Kidney glomerular epithelial cell (primary cell): ENCODE measurements at places on chromosomes 5 and 9.

GRCh38 chr9:133584559-133585476 lies 24.4 kb downstream of the FAM163B start:
- no peak for DNase-seq

- DNase-seq: no peak
Observed at GRCh38 chr9:33024126-33024965, 727 bp upstream of the DNAJA1 start.

DNA sequence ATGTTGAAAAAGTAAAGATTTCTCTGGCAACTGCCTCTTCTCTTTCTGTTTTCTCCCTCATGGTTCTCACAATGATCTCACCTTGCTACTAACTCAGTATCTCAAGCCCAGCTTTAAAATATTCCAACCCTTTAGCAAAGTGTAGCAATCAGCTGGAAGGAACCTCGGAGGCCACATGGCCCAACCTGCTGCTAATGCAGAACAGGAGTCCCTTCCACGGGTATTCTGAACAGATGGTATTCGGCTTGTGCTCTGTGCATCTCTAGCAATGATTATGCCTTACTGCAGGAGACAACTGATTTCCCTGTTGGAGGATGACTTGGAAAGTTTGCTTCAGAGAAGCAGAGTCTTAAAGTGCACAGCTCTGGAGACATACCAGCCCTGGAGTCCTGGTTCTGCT lies 151.8 kb upstream of the PPP1R2B start:
- DNase-seq: no peak

DNA sequence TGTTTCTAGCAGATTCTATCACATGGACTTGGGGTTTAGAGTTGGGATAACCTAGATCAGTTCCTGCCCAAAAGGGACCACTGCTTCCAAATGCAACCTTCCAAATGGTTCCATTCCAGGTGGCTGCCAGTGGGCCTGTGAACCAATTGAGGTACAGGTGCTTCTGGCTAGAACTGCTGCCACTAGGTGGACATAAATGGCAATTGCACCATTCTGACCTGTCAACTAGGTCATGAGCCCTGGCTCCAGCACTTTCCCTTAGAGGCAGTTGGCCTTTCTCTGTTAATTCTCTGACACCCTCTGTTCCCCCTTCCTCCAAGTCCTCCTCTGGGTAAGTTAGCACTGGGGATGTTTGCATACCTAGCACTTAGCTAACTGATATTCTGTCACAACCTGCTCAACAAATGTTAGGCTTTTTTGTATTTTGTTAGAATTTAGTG lies 16.6 kb upstream of the HEMGN start:
- peak; percentile 16 for DNase-seq

DNA sequence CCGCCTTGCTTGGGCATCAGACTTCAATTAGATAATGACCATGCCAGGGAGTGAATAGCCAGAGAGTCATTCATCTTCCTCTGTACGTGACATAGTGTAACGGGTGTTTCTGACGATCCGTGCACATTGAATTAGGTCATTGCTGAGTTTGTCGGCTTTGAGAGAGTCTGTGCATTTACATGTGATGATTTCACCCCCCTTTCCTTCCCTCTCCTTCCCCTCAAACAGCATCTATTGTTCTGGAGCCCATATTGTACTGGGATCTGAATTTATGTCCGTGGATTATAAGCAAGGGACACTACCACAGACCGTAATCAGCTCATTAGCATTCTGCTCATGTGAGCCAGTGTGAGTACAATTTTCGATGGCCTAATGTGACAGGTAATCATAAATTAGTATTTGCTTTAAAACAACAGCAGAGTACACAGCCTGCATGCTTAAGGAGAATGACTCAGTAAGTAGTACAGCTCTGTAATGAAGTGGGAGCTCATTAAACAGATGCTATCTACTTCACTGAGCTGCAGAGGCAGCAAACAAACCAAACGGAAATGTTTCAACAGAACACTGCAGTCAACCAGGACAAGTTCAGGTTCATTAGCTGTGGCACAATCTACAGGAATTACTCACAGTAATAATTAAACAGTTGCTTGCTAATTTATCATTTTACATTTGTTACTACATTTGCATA lies 302.1 kb downstream of the CSNK1G3 start:
- DNase-seq: peak; percentile 81

GRCh38 chr9:90515510-90515909 lies 127.1 kb downstream of the DIRAS2 start:
- no peak for DNase-seq

- DNase-seq: no peak
Observed at GRCh38 chr9:115804206-115804605, 349.4 kb upstream of the PAPPA start.

DNA sequence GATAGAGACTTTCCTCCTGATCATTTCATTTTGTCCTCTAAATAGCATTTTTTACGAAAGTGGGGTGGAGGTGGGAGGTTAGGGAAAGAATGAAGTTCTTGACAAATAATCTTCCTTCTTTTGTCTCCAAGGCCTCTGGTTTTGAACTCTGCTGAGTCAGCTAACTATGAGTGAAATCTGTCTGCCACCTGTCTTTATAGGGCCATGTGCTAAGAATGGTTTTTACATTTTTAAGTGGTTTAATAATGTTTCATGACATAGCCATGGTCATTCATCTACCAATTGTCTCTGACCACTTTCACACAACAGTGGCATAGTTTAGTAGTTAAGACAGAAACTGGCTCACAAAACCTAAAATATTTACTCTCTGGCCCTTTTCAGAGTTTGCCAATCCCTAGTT lies 7.6 kb downstream of the MAN2A1 start:
- DNase-seq: no peak

DNA sequence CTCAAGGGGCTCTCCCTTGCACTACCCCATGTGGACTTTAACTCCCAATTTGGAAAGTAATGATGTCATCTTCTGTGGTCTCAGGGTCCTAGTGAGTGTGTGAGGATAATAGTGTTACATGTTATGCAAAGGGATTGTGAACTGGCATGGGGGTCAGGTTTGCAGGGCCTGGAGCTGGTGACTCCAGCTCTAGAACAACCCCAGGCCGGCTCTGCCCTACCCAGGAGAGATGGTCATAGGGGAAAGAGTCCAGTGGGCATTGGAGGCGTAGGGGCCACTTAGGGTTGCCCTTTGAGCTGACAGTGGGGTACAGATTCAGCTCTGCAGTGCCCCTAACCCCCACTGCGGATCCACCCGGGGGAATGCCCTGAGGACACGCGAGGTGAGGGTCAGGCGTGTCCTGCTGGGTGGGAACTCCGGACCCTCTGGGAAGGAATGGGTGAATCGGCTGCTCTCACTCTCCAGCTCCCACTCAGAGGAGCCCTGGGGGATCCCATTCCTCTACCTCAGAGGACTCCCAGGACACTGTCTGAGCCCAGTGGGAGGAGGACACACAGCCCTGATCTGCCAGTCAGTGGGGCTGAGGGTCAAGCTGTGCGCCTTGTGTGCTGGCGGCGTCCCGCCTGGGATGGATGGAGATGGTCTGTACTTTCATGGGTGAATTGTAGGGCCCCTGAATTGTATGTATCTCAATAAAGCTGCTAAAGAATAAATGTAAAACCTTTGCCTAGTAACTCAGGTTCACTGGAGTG lies 2.5 kb upstream of the NKD2 start:
- no peak for DNase-seq

- DNase-seq: no peak
Observed at GRCh38 chr5:176131771-176132170, 106.5 kb upstream of the SIMC1 start.

DNA sequence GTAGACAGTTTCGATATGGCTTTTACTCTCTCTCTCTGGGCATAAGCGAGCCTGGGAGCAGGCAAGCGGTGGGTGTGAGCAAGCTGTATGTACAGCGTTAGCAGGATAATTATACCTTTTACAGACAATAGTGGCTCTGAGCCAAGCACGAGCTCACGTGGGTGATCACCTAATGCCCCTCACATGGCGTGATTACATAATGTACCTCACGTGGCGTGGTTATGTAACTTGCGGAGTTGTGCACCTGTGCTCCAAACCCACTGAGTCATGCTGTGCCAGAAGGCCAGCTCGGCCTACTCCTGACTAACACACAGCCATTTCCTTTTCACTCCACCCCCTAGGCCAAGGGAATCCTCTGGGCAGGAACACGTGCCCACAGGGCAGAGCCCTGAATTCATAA lies 797.2 kb downstream of the EFNA5 start:
- no peak for DNase-seq

GRCh38 chr5:168858994-168859393 lies 279.8 kb upstream of the PANK3 start:
- no peak for DNase-seq

- no peak for DNase-seq
Observed at GRCh38 chr9:115946530-115946929, 207.1 kb upstream of the PAPPA start.

DNA sequence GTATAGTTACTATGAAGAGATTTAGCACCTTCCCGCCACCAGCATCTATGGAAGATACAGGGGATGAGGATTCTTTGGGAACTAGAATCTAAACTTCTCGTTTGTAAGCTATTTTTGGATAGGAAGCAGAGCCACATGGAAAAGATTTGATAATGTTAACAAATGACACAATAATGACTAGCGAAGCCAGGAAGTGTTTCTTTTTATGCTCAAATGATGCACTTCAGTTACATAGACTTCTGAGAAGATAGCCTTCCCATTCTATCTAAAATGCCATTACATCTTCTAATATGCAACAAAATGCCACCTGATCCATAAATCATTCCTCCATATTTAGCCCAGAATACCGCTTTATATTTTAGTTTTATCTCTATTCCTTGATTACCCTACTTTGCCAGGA lies 17.0 kb upstream of the TNC start:
- DNase-seq: no peak

DNA sequence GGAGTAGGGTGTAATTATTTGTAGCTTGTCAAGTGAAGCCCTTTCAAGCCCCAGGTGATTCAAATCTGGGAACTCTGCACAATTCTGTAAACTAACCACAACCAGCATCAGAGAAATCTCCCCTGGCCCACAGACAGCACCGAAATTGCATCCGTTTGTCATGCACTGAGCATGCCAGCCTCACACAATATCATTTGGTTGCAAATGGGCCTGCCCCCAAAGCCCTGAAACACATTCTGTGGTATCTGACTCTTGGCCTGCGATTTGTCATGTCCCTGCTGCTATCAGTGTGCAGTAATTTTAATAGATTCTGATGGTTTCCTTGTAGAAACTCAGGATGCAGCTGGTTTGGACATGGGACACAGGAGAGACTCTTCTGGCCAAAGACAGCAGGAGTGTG lies 35.3 kb downstream of the SNX24 start:
- no peak for DNase-seq

- DNase-seq: no peak
Observed at GRCh38 chr9:94029932-94030317, 54.3 kb upstream of the PTPDC1 start.

- no peak for DNase-seq
Observed at GRCh38 chr9:99840072-99840471, 18.4 kb downstream of the NR4A3 start.

- peak; percentile 23 for DNase-seq
Observed at GRCh38 chr5:141512390-141512910, 23.6 kb downstream of the PCDHGC5 start.

DNA sequence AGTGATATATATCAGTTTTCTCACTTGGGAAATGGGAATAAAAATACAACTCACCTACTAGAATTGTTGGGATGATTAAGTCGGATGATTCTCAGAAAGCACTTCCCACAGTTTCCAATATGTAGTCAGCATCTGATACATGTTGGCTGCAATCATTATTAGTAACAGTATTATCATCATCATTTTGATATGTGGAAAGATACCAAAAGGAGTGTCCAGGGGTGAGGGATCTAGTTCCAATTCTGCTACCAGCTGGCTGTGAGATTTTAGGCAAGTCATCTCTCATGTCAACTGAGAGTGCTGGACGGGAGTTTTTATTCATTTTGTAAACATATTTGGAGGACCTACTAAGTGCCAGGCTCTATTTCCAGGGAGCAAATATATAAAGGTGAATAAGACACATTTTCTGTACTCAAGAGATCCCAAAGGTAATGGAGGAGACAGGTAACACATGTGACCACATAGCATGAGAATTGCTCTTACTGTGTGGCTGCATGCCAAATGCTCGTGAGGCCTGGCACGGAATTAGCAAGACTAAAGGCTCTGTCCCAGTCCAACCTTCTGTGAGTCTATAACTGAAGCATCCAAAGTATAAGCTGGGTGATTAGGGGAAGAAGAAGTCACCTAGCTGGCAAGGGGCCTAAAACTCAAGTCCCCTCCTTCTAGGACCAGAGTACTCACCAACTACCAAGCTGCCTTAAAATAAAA lies 83.0 kb downstream of the GRIA1 start:
- no peak for DNase-seq

DNA sequence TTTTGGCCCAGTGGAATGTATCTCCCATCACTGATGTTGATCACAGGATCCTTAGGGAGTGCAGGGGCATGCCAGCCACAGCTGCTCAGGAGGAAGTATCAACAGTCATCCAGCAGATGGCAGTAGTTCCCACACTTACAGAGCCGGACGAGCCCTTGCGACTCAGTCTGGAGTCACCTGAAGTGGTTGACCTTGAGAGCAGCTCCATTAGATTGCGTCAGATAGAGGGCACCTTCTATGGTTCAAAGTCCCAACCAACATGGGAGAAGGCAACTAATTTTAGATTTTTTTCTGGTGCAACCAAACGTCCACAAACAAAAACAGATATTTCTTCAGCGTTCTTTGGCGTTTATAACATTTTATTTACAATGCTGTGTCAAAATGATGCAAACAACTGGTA lies 124.5 kb downstream of the EGFLAM start:
- peak; percentile 55 for DNase-seq

- peak; percentile 35 for DNase-seq
Observed at GRCh38 chr9:74803376-74804017, 84.2 kb downstream of the TRPM6 start.

GRCh38 chr9:73133921-73134407 lies 17.7 kb upstream of the ANXA1 start:
- no peak for DNase-seq

- peak; percentile 50 for DNase-seq
Observed at GRCh38 chr9:129981180-129981907, 61.6 kb downstream of the FNBP1 start.

GRCh38 chr5:87868792-87869191 lies 399.9 kb downstream of the TMEM161B start:
- no peak for DNase-seq

- peak; percentile 11 for DNase-seq
Observed at GRCh38 chr5:17056141-17056631, 120.1 kb upstream of the MYO10 start.

- no peak for DNase-seq
Observed at GRCh38 chr5:148697180-148697808, 43.0 kb upstream of the HTR4 start.

- DNase-seq: no peak
Observed at GRCh38 chr5:6859951-6860638, 146.9 kb downstream of the TENT4A start.

- DNase-seq: no peak
Observed at GRCh38 chr9:132451276-132451675, 41.3 kb downstream of the CFAP77 start.

DNA sequence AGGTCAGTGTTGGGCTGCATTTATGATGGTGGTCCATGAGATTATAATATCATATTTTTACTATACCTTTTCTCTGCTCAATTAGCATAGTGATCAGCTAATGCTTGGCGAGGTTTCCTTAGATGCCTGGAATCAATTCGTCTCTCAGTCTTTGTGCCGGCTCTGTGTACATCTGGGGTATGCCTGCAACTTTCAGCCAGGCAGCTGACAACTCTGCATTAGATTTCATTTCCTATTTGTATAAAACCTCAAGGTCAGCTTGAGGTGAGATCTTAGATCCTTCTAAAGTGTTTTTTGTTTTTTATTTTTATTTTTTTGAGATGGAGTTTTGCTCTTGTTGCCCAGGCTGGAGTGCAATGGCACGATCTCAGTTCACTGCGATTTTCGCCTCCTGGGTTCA lies 86.8 kb downstream of the MELK start:
- no peak for DNase-seq
